ENCODE measurements at places on chromosomes 1 and 21.

GRCh38 chr1:203300441-203301330 is 4.6 kb upstream of the BTG2 start:
- no peak for DNase-seq

DNA sequence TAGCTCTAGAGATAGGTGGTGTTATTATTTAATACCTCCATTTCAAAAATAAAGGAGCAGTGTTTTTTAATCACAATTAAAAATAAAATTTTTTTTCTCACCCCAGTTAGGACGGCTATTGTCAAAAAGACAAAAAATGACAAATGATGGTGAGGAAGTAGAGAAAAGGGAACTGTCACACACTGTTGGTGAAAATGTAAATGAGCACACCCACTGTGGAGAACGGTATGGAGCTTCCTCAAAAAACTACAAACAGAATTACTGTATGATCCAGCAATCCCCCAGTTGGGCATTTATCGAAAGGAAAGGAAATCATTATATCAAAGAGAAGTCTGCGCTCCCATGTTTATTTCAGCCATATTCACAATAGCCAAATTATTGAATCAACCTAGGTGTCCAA is 148.7 kb upstream of the NR5A2 start:
- no peak for DNase-seq

DNA sequence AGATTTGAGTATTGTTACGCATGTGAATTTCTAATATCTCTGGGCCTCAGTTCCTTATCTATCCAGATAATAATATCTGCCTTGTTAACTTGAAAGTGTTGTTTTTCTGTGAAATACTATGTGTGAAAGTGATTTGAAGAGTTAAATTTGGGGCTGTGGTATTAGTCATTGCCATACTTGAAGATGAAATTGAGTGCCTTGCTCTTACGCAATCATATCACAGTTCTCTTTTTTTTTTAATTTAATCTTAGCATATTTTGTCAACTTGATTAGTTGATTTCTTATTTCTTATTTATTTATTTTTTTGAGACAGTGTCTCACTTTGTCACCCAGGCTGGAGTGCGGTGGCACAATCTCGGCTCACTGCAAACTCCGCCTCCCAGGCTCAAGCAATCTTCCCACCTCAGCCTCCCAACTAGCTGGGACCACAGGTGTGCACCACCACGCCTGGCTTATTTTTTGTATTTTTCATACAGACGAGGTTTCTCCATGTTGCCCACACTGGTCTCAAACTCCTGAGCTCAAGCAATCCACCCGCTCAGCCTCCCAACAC is 31.0 kb downstream of the AGO4 start:
- no peak for DNase-seq

GRCh38 chr1:169762699-169763098 is 28.8 kb upstream of the SELE start:
- DNase-seq: no peak

- DNase-seq: no peak
Measured at GRCh38 chr21:20646431-20647165, 351.6 kb upstream of the NCAM2 start.

DNA sequence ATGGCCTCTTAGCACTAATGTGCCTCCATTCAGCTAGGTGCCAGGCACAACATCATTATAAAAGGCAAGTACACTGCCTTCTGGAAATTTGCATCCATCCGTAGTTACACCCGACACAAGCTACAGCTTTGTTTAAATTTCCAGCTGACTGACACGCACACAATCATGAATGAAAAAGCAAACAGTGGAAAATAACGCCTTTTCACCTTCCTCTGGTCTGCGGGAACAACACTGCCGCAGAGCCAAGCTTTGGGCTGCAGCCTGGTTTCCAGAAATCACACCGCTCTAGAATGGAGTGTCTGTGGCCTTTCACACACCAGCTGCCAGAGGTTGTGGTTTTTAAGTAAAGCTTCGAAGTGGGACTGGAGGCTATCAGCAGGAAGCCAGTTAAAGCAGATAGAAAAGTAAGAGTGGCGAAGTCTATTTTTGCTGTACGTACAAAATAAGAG is 142.8 kb upstream of the COA6 start:
- DNase-seq: peak; percentile 52

GRCh38 chr1:164720440-164721227 is 161.7 kb downstream of the PBX1 start:
- no peak for DNase-seq

- DNase-seq: no peak
Measured at GRCh38 chr1:203600782-203601513, 25.7 kb upstream of the ATP2B4 start.

- no peak for DNase-seq
Measured at GRCh38 chr1:155134880-155135414, 705 bp upstream of the SLC50A1 start.

- no peak for DNase-seq
Measured at GRCh38 chr1:30201015-30201414, 522.4 kb downstream of the MATN1 start.

- DNase-seq: no peak
Measured at GRCh38 chr1:84742653-84743052, 52.4 kb upstream of the SSX2IP start.

GRCh38 chr1:167467126-167467710 is 51.1 kb downstream of the CD247 start:
- DNase-seq: no peak

- no peak for DNase-seq
Measured at GRCh38 chr1:193431265-193431977, 245.0 kb upstream of the B3GALT2 start.

DNA sequence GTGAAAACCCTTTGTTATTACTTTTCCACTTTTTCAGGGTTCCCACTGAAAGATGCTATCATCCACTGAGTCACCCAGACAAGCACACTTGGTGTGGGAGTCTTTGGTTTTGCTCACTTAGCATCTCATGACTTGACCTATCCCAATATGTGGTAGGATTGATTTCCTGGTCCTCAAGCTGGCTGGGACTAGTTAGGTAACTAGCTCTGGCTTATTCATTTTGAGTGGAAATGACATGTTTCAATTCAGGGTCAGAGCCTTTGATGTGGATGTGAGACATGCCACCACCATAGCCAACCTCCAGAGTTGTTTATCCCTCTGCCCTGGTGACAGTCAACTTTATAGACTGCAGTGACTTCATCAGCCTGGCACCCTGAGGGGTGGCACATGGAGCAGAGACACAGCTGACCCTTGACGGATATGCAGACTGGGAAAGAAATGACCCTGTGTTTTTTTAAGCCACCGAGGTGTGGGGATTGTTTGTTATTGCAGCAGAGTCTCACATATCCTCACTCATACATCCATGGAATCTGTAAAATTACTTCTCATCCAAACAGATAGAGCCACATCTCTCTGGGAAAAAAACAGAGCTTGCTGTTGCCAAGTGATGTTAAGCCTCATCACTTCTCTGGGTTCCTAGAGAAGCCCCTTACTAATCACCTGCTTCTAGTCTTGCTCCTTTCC is 699.9 kb downstream of the MATN1 start:
- DNase-seq: no peak

GRCh38 chr1:241895013-241895412 is 47.0 kb downstream of the EXO1 start:
- DNase-seq: no peak

GRCh38 chr1:228940926-228941325 is 205.6 kb downstream of the RHOU start:
- no peak for DNase-seq

- peak; percentile 60 for DNase-seq
Measured at GRCh38 chr1:109263597-109264378, 14.4 kb downstream of the CELSR2 start.

DNA sequence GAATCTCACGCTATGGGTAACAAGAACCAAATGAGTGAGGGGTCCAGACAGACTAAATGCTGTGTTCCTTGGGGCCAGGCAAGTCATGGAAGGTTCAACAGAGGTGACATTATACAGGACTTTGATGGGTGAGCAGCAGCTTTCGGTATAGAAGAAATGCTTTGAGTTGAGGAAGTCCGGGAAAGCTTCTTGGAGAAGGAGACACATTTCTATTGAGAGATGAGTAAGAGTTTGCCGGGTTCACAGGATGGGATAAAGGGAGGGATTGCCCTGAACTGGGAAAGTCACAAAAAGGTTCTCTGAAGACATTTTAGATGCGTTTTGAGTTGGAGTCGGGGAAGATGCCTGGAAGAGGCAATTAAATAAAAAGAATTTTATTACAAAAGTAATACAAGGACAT is 580 bp upstream of the AZIN2 start:
- DNase-seq: no peak

DNA sequence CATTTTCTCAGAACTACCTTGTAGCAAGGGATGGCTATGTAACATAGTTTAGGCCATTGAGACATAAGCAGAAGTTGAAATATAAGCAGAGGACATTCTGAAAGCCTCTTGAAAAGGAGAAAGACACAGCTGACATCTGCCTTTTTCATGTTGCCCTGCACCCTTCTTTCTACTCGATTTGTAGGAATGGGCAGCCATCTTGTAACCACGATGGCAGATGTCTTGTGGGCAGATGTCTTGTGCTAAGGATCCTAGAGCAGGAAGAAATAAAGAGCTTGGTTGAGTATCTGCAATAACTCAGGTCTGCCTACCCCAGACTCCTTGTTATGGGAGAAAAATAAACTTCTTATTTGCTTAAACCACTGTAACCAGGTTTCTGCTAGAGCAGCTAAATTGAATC is 351.0 kb downstream of the PDE4B start:
- no peak for DNase-seq

DNA sequence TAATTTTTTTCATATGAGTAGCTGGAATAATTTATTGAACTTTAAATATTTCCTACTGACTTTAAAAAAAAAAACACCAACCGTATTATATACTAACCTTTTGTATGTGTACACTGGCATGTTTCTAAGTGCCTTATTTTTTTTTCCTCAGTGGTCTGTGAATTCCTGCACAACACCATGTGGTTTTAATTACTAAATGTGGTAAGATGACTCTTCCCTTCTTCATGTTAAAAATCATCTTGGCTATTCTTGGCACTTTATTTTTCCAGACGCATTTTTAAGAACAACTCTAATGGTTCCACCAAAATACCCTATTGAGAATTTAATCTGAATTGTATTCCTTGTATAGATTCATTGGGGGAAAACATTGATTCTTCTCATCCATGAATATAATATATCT is 28.4 kb downstream of the PPP2R5A start:
- no peak for DNase-seq

All from NCI-H1417 treated with DMSO at 0.1 percent for 48 hours (cell line).